Epithelial cell of esophagus (primary cell): ENCODE measurements at places on chromosomes 11 and 22.

DNA sequence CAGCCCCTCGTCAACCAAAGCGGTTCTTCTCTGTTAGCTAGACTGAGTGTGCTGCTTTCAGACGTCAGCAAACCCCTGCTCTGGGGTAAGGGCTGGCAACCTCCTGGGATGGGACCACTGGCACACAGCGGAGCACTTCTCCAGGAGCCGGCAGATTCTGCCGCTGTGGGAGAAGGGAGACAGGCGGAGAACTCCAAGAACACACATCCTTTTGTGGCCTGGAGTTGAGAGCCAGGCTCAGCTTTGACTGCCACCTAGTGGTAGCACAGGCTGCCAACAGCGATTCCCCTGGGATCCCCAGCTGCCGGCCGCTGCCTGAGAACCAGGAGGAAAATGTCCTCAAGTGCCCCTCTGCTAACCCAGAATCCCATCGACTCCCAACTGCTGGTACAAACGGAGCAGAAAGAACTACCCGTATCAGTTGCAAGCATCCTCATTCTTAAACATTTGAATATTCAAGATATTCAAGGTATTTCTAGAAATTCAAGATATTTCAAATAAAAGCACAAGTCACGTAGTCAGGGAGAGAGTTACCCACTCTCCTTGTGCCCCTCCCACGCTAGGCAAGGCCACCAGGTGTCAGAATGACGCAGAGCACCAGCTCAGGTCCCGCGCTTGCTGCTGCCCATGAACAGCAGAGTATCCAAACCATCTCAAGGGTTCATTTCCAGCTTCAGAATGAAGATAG is 4.9 kb downstream of the LTO1 start:
- peak; percentile 80 for DNase-seq

DNA sequence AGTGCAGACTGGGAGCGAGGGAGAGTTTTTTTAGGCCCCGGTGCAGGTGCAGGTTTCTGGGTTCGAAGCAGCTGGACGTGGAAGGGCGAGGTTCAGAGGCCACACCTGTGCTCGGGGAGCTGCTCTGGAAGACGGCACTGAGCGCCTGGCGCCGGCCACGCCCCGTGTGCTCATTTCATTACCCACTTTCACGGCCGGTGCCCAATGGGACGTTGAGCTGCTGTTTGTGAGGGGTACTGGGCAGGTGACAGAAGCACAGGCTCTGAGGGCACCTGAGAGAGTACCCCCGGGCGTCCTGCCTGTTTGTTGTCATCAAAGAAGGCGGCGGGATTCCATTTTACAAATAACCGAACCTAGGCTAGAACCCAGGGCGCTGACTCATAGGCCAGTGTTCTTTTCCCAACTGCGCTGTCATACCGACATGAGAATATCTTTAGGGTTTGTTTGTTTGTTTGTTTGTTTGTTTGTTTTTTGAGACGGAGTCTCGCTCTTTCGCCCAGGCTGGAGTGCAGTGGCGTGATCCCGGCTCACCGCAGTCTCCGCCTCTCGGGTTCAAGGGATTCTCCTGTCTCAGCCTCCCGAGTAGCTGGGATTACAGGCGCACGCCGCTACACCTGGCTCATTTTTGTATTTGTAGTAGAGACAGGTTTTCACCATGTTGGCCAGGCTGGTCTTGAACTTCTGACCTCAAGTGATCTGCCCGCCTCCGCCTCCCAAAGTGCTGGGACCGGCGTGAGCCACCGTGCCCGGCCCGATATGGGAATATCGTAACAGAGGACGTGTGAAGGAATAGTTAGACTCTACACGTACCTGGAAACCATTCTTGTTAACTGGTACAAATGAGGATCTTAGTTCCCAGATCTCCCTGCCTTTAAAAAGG is 16.6 kb upstream of the SPTBN2 start:
- DNase-seq, result peak; percentile 68

- peak; percentile 50 for DNase-seq
Measured at GRCh38 chr11:13183094-13183825, 94.3 kb upstream of the BMAL1 start.

GRCh38 chr11:12137938-12138731 is 27.7 kb downstream of the MICAL2 start:
- peak; percentile 87 for DNase-seq

GRCh38 chr11:94926271-94926625 is 47.1 kb downstream of the CWC15 start:
- DNase-seq, result no peak

- no peak for DNase-seq
Measured at GRCh38 chr11:40095446-40095845, 1364.0 kb downstream of the LRRC4C start.

DNA sequence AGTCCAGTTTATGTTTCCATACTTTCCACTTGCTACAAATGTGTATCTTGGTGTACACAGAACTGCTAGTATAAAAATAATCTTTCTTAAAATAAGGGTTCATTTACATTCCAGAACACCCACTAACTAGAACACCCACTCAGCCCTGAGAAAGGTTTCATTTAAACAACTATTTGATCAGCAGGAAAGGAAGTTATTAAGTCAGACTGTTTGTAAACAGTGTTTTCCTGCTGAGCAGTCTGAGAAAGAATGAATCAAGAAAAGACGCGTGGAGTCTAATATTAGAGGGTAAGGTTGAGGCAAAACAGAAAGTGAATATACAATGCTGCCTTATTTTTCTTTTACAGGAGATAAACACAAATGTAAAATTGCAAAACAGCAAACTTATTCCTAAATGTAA is 32.7 kb downstream of the NARS2 start:
- no peak for DNase-seq

GRCh38 chr22:36206255-36206654 is 4.6 kb upstream of the APOL4 start:
- DNase-seq, result no peak

- no peak for DNase-seq
Measured at GRCh38 chr11:64752175-64752970, 7.4 kb downstream of the PYGM start.

DNA sequence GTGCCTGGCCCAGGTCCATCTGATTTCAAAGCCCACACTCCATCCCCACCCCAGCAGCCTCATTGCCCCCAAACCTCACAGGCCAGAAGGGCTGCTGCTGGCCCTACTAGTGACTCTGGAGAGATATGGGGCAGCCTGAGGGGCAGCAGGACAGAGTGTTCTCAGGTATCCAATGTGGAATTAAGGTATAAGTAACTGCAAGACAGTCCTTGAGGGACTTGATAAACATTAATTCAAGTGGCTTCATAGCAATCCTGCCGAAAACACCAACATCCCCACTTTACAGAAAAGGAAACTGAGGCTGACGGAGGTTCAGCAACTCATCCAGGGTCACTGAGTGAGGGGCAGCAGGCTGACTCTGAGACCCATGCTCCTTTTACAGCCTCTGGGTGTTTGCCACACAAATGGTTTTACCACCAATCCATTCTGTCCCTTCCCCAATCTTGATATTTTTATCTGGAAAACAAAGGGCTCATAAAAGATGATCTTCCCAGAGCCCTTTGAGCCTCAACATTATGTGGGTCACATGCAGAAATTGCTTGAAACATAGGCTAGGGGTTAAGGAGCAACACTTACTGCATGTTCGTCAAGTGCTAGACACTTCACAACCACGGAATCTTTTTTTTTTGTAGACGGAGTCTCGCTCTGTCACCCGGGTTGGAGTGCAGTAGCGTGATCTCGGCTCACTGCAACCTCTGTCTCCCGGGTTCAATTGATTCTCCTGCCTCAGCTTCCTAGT is 2.3 kb downstream of the NIPSNAP1 start:
- DNase-seq, result no peak

- no peak for DNase-seq
Measured at GRCh38 chr11:73990730-73991129, 8.1 kb upstream of the UCP2 start.

DNA sequence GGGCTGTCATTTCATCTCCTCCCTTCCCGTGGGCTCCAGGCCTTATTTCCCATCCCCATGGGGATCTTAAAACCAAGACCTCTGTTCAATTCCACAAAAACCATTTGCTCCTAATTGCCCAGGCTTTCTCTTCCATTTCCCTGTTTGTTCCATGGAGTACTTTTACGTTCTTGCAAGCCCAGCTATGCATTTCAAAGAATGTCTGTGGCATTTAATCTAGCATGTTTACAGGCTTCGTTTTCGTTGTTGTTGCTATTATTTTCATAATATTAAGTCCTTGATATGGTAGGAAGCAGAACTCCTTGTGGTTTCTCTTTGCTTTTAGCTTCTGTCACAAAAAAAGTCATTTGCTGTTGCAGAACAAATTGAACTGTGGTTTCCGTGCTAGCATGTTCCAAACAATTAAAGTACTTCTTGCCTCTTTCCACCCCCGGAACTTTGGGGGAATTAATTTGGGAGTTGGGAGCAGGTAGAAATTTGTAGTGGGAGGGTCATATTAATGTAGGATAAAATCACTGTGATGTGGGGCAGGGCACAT is 68.1 kb upstream of the SLC22A12 start:
- no peak for DNase-seq

DNA sequence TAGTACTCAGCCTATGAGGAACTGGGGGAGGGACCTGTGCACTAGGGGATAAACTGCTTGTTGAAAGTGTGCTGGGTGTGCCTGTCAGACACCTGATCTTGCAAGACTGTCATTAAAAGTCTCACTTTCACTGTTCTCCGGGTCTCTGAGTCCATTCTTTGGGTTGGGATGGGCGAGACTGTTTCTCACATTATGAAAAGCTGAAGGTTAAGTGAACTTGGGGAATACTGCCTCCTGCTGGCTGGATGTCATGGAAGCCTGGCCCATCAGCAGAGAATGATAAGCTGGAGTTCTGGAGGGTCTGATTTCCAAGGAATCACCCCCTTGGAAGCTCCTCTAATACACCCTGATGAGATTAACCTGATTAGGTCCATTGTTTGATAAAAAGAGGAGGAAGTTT is 9.0 kb upstream of the VPREB1 start:
- DNase-seq, result peak; percentile 52

DNA sequence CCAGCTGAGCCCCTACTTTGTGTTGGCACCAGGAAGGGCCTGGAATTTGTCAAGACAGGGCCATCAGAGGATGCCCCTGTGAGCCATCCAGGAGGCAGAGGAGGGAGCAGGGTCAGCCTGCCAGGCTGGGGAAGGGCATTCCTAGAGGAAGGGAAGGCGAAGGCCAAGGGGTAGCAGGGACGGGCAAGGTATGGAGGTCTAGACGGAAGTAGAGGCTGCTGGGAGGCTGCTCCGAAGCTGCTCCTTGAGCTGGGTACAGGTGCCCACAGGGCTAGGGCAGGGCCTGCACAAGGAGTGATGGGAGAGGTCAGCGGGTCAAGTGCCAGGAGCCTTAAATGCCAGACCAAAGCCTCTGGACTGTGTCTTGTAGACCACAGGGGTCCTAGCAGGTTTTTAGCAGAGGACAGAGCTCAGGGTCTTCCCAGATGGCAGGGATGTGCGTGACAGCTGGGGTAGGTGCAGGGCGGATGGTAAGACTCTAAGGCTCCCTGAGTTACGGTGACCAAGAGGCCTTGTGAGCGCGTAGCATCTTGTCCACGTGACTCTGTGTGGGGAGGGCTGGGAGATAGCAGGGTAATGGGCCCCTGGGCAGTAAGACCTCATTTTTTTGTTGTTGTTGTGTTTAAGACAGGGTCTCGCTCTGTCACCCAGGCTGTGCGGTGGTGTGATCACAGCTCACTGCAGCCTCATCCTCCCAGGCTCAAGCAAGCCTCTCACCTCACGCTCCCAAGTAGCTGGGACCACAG is 31.7 kb upstream of the CSNK1E start:
- no peak for DNase-seq

- no peak for DNase-seq
Measured at GRCh38 chr22:19703869-19704268, 10.4 kb upstream of the SEPTIN5 start.

DNA sequence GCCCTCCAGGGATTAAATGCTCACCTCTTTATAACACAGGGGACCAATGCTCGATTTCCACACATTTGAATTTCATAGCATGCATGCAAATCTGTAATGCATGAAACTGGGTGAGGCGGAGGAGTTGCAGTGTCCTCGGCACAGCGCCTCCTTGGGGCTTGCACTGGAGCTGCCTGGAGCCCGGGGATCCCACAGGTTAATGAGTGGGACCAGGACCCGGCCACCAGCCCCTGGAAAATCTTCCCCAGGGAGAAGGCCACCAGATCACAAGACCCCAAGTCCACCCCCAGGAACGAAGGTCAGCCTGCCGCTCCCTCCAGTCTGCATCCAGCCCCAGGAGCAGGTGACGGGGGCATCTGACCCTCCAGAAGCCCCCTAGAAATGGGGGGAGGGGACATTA is 119.1 kb downstream of the MN1 start:
- no peak for DNase-seq

DNA sequence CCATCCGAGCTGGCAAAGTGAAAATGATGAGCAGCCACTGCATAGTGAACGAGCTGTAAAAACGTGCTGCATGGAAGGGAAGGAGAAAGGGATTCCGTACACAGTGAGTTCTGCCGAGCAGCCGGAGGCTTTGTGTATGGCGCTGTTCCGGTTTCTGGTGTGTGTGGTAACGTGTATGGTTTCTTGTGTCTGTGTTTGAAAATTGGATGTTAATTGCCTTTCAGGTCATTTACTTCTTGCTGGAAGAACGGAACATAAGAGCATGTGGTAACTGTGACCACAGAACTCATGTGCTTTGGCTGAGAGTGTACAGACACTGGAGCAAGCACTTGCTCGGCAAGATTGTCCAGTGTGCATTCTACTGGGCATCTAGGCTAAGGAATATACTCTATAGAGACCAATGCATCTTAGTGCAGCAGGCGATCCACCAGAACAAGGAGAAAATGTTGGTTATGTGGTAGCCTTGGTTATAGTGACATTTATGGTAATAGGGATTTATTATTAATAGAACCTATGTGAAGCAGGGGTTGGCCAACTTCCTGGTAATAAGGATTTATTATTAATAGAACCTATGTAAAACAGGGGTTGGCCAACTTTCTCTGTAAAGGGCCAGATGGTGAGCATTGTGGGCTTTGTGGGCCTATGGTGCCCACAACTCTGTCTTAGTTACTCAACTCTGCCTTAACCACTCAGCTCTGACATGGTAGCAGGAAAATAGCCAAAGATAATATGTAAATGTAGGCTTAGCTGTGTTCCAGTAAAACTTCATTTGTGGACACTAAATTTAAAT is 49.2 kb downstream of the GRAMD1B start:
- no peak for DNase-seq

- no peak for DNase-seq
Measured at GRCh38 chr11:74954199-74954598, 5.1 kb downstream of the SPCS2 start.

GRCh38 chr11:32434356-32435151 is 785 bp downstream of the WT1 start:
- no peak for DNase-seq

GRCh38 chr22:32546496-32546895 is 71.9 kb downstream of the FBXO7 start:
- DNase-seq, result peak; percentile 53

GRCh38 chr11:77027275-77027674 is 6.9 kb upstream of the B3GNT6 start:
- DNase-seq, result peak; percentile 32
